ENCODE measurements at places on chromosomes 2 and 18.

DNA sequence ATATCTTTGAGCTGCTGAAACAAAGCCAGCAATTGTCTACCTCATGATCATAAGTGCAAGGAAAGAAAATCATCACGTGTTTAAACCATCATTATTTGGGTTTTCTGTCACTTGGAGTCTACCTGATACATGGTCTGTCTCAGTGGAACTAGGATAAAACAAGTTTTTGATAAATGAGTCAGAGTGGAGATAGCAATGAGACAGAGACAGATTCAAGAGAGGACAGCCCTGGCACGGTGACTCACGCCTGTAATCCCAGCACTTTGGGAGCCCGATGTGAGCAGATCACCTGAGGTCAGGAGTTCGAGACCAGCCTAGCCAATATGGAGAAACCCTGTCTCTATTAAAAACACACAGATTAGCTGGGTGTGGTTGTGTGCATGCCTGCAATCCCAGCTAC, 93.8 kb downstream of the PMAIP1 start:
- DNase-seq = no peak

DNA sequence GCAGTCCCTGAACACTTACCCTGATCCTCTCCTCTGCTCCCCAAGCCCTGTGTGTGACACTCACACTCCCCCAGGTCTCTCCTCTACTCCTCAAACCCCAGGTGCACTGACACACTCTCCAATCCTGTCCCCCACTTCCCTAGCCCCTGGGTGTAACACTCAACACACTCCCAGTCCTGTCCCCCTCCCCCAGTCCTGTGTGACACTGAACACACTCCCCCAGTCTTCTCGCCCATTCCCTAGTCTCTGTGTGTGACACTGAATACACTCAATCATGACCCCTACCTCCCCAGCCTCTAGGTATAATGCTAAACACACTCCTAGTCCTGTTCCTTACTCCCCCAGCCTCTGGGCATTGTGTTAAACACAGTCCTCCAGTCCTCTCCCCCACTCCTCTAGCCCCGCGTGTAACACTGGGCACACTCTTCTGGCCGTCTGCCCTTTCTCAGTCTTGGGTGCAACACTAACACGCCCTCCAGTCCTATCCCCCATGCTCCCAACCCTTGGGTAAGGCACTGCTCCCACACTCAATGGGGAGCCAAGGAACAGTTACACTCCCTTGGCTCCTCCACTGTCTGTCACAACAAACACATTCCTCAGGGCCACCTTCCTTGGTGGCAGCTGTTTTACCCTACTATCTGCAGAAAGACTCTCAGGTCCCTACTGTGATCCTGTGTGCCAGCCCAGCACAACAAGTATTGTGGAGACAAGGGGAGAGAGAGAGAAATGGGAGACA, 82.5 kb upstream of the PKDCC start:
- no peak for DNase-seq

- no peak for DNase-seq
These were observed 18.3 kb downstream of the FHL2 start for GRCh38 chr2:105380432-105381100.

GRCh38 chr2:54755641-54756326, 32.3 kb downstream of the EML6 start:
- DNase-seq = no peak

DNA sequence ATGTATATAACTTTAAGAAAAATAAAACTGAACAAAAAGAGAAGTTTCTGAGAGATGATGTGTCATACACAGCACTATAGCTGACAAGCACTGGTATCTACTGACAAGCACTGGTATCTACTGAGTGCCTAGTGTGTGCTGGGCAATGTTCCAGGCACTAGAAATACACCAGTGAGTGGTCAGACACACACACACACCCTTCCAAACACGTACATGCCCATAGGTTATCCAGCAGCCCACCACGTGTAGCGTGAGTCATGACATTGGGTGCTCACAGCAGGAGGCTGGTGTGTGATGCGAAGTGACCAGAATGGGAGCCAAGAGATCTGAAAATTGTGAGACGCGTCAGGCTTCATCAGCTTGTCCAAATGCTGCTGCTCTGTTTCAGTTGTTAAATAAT, 12.2 kb upstream of the GNAL start:
- DNase-seq = no peak

DNA sequence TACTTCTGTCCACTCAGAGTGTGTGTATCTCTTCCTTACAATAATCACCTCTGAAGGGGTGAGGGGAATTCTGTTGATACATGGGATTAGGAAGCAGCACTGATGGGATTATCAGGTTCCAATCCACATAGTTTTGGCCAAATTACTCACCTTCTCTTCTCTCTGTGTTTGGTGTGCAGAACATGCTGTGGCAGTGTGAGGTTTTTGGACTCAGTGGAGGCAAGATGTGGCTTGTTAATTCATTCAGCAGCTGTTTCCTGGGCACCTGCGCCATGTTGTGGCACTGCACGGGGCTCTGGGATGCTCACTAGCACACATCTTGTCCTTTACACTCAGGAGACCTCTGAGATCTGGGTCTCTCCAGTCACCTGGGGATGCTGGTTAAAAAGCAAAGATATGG, 350.3 kb upstream of the HS6ST1 start:
- no peak for DNase-seq

GRCh38 chr2:43133708-43134570, 92.5 kb downstream of the ZFP36L2 start:
- peak; percentile 50 for DNase-seq

- peak; percentile 7 for DNase-seq
These were observed 35.3 kb downstream of the GALNT1 start for GRCh38 chr18:35616664-35617423.

DNA sequence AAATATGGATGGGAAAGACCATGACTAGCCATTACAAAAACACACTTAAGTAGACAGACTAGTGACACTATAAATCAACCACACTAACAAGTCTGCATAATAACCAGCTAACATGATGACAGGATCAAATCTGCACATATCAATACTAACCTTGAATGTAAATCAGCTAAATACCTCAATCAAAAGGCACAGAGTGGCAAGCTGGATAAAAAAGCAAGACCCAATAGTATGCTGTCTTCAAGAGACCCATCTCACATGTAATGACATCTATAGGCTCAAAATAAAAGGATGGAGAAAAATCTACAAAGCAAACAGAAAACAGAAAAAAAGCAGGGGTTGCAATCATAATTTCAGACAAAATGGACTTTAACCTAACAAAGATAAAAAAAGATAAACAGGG, 16.3 kb downstream of the PFN4 start:
- DNase-seq = no peak

DNA sequence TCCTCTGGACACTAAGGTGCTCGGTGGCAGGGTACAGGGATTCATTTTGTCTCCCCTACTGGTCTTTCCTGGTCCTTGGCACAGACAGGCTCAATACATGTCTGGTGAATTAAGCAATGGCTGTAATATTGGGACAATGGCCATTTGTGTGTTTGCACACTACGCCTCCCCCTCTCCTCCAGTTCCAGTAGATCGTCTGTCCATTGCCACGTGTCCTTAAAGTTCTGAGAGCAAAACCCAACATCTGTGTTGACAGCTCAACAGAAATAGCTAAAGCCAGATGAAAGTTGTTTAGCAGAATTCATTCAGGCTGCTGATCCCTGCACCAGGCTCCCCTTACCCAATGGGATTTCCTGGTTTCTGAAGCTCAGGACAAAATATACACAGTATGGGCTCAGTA, 9.0 kb upstream of the FABP1 start:
- DNase-seq = no peak

DNA sequence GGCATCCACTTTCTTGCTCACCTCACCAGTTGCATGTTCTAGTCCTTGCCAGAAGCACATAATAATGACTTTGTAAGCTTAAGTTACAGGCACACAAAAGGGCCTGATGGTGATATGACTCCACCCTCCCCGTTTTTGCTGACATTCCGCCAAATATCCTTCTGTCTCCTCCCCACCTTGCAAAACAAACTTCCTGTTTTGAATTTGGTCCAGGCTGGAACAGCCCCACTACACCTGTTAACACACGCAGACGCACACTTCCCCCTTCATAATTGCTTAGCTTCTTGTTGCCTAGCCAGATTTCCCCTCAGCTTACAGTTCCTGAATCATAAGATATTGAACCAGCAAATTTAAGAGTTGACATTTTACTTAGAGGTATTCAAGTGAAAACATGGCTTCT, at the start of gene MGAT5:
Gene MGAT5 (plus strand): TSS at position 269 of the 400 bp plus-strand sequence. CDS start 332 bp downstream, outside the sequence.
- no peak for DNase-seq

GRCh38 chr2:85282914-85283313, 44.9 kb downstream of the TGOLN2 start:
- no peak for DNase-seq

GRCh38 chr2:159035790-159036411, 67.5 kb downstream of the TANC1 start:
- no peak for DNase-seq

GRCh38 chr18:75482880-75483279, 55.4 kb upstream of the SMIM21 start:
- DNase-seq = no peak

DNA sequence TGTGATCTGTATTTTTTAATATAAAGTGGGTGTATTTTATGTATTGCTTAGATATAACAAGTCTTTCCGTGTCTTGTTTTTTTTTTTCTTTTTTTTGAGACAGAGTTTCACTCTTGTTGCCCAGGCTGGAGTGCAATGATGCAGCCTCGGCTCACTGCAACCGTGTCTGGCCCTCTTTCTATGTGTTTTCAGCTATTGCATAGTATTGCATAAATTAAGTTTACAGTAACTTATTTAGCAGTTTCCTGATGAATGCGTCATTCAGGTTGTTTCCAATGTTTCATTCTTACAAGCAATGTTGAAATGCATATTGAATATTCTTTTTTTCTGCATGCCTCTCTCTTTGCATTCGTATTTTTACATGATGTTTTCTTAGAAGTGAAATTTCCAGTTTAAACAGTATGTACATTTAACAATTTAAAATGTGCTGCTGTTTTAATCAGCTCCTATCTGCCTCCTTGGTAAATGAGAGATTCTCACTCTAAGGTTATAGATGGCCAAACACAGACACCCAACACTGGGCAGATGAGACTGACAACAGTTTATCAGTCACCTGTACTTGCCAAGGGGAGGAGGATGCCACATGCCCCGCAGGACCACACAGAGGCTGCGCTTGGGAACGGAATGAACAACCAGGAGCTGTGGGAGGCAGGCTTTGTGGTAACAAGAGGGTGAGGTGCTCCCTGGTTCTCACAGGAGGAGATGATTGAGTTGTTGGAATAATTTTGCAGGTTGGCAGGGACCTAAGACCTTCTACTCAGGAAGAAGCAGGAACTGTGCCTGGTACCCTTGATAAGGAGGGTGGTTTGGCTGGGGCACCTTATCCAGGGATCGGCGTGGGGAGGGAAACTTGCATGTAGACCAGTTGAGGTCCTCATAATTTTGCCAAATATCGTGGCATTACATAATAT, 7.5 kb downstream of the SLC9A4 start:
- no peak for DNase-seq

GRCh38 chr2:33312355-33312754, 164.1 kb upstream of the RASGRP3 start:
- no peak for DNase-seq

DNA sequence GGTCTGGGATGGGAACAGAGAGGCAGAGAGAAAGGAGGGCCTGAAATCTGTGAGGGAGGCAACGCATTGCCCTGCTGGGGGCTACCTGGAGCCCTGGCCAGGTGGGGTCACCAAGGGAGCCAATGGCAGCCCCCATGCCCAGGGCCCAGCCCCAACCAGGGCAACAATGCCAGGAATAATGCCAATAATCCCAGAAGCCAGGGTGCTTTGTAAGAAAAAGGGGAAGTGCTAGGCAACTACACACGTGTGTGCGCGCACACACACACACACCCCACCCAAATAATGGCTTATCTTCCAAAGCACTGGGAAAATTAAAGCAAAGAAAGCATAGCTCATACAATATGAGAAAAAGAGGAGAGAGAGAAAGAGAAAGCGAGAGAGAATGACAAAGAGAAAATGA, 7.0 kb upstream of the CLEC4F start:
- no peak for DNase-seq

DNA sequence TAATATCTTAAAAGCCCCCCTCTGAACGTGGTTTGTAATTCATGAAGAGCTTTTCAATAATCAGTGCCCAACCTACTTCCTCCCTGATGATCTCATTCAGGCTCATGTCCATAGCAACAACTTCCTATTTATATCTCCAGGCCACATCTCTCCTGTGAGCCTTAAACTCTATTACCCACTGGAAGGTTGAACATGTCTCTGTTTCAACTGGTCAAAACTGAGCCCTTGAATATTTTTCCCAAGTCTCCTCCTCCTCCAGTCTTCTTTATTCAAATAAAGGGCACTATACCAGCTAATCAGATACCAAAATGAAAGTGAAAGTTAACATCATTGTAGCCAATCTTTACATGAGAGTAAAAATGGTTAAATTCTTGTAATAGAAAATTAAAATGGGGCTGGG, 63.7 kb upstream of the ITGA4 start:
- no peak for DNase-seq

GRCh38 chr2:110670826-110671225, 7.0 kb downstream of the BUB1 start:
- no peak for DNase-seq

- no peak for DNase-seq
These were observed 48.6 kb downstream of the PTGR3 start for GRCh38 chr18:75160364-75160763.

GRCh38 chr2:84022810-84023431, 436.2 kb downstream of the SUCLG1 start:
- no peak for DNase-seq

GRCh38 chr2:80573167-80573566, 268.6 kb upstream of the LRRTM1 start:
- DNase-seq = no peak

- no peak for DNase-seq
These were observed 77.0 kb upstream of the CERS6 start for GRCh38 chr2:168378960-168379669.

- DNase-seq = no peak
These were observed 51.2 kb downstream of the SPIRE1 start for GRCh38 chr18:12606592-12607315.

DNA sequence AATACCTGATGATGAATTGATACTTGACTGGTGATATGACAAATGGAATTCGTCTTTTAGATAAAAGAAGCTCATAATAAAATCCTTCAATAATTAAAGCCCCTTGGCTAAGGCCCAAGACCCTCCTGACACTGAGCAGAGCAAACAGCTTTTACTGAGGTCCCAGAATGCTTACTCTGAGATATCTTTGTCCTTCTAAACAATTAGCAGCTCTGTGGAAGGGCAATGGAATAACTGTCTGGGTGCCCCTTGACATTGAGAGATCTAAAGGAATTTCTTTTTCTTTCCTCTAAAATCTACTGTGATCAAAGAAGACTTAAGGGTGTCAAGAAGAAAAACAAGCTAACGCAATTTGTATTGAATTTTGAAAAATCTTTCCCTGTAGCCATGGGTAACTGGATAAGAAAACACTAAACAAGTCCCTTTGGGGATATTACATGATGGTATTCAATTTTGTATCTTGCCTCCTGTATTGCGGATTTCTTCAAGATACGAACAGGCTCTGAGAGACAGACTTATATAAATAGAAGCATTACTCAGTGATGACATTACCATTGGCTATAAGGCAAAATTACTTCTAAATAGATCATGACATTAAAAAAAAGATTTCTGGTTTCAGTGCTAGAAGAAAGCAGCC, 128.8 kb downstream of the MREG start:
- DNase-seq = no peak
